ENCODE measurements at places on chromosomes 1 and 21. TPM values are rescaled to one million over a fixed set of nuclear protein-coding genes. Genes with fewer than 3 reads are reported as not detected.

Gene PATJ
- 1.6 TPM for total RNA-seq

Gene GIPC2
- 14.4 TPM for total RNA-seq

Gene KAZN
- total RNA-seq, result 2.8 TPM

Gene LCE1A
- not detected for total RNA-seq

Gene SWT1
- total RNA-seq, result 3.1 TPM

Gene CCDC17
- total RNA-seq, result 0.97 TPM

Gene STK40
- 50.4 TPM for total RNA-seq

Gene AKT3
- 42.6 TPM for total RNA-seq

Gene CD244
- not detected for total RNA-seq

Gene OR2T33
- total RNA-seq, result not detected

Gene ZMYND12
- total RNA-seq, result 0.32 TPM

Gene ABCA4
- total RNA-seq, result 2.6 TPM

Gene NBPF8
- total RNA-seq, result 15.8 TPM

Gene PLEKHG5
- 52.8 TPM for total RNA-seq
